ENCODE measurements at places on chromosomes 4 and X.

GRCh38 chrX:41332408-41333002, 1.5 kb upstream of the DDX3X start:
- no peak for DNase-seq

DNA sequence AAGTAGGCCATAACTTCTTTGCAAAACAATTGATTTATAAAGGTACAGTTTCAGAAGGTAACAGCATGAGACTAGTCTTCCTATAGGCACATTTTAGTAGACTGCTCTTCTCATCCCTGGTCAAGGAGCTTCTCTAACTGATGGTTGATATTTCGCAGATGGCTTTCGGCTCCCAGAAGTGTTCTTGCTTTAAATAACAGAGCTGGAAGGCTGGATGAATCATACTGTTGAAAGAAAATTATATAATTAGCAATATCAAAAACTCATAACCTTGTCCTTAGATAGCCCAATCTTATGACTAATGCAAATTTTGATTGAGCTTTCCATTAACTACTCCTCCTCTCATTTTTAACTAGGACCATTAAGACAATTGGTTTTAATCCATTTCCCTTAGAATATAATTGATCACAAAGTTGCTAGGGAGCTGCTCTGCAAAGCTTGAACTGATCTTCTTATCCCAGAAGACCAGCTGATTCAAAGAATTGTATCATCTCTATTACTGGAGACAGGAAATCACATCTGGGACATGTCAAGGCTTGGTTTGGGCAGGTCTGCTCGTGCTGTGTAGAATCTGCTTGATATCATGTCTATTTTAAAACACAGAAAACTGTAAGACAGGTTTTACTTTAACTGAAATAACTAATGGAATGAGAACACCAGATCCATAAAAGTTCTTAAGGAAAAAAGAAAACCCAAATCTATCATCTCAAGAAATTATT, 38.6 kb downstream of the CENPU start:
- no peak for DNase-seq

- DNase-seq: no peak
Measured at GRCh38 chrX:69318651-69319340, 153.5 kb upstream of the PJA1 start.

DNA sequence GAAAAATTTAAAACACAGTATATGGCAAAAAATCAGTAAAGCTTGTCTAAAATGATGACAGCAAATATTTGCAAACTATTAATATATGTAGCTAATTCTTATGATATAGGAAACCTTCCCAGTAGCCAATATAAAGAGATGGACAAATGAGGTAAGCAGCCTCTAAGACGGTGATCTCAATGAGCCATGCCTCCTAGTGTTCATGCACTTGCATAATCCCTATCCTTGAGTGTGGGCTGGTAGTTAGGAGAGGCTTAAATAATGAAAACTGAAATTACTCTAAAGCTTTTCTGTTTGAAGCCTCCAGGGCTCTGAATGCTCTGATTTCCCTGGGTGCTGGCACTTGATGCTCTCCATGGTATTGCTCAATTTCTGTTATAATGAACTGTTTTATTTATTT, 24.6 kb upstream of the ARMCX4 start:
- DNase-seq: no peak

- DNase-seq: no peak
Measured at GRCh38 chrX:143002206-143002605, 23.5 kb upstream of the SPANXN4 start.
